ENCODE measurements at places on chromosomes 4 and X.

DNA sequence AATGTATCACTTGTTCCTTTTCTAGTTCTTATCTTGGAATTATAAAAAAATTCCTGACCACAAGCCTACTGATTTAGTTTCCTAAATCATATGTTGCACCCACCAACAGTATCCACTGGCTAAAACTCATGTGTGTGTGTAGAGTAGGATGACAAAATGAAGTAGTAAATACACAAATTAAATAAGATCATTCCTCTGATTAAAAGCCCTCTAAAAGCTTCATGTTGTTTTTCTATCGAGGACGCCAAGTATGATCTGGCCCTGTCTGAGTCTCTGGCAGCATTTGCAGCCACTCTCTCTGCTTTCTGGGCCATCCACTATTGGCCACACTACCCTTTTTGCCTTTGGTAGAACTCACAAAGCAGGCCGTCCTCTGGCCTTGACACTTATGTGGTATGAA is 183.4 kb downstream of the PACRGL start:
- DNase-seq = no peak

- DNase-seq = no peak
Observed at GRCh38 chr4:84691170-84691691, 108.3 kb downstream of the CDS1 start.

DNA sequence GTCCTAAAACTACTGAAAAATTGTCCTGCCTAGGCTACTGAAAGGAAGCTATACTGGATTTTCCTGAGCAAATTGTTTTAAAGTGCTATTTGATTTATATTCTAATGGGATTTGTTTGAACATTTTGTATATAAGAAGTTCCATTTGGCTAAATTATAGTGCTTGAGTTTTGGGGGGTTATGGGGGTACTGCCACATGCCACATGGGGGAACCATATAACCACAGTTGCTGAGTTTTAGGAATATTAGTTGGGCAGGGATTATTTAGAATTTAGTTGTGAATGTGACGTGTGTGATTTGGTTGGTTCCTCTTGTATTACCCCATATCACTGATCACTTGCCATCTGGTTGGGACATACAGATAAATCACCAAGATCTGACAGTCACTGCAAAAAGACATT is 224.5 kb upstream of the TAPT1 start:
- DNase-seq = no peak

DNA sequence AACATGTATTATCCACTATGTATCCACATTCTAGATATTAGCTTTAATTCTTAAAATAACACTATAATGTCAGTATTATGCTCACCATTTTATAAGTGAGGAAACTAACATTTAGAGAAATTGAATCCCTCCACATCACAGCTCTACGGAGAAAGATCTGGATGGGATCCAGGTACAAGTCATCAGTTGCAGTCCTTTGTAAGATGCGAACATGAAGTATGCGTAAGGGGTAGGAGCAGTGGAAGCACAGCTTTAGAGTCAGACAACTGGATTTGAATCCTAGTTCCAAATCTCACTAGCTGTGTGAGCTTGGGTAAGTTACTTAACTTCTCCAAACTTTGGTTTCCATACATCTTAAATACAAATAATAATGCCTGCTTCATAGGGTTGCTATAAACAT is 162.5 kb downstream of the ATP10D start:
- DNase-seq = no peak

DNA sequence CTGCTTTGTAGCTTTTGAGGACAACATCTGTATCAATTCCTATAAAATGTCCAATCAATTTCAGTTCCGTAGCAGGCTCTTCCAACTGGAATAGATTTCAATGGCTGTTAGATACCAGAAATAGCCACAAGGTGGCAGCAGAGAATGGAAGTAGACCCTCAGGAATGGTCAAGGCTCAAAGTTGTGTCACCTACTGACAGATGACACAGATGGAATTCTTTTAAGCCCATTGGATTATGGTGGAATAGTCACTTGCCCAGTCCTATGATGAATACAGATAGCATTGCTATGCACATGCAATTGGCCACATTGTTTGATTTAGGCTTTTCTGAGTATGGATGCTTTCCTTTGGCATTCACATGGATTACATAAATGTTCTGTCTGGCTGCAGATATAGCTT is 130.4 kb upstream of the RADX start:
- DNase-seq = peak; percentile 22

DNA sequence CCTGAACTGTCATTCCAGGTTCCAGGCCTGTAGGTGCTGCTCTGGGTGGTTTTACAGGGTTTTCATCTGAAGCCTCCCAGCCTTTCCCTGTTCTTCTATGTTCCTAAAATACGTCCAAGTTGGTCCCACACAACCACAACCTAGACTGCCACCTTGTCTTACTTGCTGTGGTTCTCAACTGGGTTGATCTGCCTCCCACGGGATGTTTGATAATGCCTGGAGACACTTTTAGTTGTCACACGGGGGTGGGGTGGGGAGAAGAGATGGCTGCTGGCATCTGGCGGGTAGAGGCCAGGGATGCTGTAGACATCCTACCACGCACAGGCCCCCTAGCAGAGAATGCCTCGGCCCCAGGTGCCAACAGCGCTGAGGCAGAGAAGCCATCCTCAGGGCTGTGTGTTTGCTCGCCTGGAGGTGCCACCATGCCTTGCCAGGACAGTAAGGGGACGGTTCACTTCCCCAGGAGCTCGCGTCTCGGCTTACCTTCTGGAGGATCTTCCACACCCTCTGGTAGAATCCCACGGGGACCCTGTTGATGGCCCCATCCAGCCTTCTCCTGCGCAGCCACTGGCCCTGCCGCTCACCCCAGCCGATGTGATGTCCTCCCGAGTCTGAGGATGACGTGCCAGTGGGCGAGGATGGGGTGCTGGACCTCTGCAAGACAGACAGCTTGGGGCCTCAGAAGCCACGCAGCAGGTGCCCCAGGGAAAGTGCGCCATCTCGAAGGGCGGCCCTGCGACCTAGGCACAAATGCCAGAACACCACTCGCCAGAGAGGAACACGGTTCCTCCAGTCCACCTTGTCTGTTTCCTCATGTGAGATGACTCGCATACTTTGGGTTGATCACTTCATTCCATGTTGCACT is 87.0 kb downstream of the PHKA2 start:
- DNase-seq = no peak

- DNase-seq = no peak
Observed at GRCh38 chrX:53918702-53919101, 125.6 kb downstream of the PHF8 start.

GRCh38 chr4:52982946-52983340 is 120.8 kb downstream of the RASL11B start:
- no peak for DNase-seq

DNA sequence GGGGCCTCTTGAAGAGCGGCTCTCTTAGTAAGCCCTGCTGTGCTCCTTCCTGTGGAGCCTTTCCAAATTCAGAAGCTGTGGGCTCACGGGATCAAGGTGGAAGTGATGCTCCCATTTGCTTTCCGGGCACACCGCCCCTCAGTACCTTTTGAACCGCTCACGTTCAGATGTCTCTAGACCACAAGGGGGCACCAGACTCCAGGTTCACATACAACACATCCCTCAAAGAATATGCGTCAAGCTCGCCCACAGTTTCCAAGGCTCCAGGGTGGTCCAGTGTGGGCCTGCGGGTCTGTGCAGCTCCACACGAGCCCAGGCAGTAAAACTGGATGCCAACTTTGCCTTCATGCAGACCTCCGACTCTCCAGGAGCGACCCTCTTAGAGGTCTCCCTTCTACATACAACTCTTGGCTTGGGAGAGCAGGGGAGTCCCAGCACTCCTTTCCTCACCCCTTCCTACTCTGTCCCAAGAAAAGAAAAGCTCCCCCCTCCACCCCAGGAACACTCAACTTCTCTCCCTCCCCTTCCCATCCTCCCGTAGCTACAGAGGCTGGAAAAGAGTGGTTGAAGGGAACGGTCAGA is 11.0 kb downstream of the SUPT20HL1 start:
- peak; percentile 70 for DNase-seq

DNA sequence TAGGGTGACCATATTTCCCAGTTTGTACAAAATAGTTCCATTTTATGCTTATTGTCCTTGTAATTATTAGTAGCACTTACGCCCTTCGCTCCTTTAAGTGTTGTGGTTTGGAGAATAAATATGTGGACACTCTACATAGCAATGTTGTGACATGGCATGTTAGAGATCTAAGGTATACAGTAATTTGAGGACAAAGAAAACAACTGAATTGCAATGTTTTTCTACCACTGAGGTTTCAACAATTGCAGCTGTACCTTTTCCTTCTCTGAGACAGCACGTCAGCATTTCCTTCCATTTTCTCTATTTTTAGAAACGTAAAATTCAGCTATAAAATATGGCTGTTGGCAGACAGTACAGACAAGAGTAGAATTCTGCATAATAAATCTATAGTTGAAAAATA is 323.1 kb downstream of the MAPK10 start:
- DNase-seq = no peak

GRCh38 chr4:89904524-89904923 is 9.9 kb downstream of the MMRN1 start:
- no peak for DNase-seq

Data from stimulated activated CD4-positive, alpha-beta T cell treated with anti-CD3 and anti-CD28 coated beads, Interleukin-15, amount 100 ng/mL, for 24 hours (primary cell).